ENCODE measurements at places on chromosomes 16 and 17.

DNA sequence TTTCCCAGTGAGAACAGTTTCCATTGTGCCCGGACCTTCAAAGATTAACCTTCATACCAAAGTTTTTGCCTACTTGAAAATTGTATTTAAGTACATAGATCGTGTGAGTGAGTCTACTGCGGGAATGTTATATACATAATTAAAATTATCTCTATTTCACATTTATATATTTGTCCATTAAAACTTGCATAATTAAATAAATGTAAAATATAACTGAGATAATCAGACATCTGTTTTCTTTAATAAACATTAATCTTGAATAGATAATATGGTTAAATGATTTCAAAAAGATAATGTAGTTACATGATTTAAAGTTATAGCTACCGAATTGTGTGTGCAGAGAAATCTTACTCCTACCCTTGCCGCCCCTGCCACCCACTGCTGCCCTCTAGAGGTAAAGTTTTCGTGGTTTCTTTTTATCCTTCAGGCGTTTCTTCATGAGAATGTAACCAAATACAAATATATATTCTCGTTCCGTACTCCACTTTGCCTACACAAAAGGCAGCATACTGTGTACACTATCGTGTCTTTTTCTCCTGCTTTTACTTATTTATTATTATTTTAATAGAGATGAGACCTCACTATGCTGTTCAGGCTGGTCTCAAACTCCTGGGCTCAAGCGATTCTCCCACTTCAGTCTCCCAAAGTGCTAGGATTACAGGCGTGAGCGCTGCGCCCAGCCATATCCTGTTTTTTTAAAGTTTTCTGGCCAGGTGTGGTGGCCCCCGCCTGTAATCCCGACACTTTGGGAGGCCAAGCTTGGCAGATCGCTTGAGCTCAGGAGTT is 35.6 kb downstream of the RPA1 start:
- DNase-seq, result peak; percentile 56

GRCh38 chr16:48524348-48525200 is 85.4 kb downstream of the N4BP1 start:
- DNase-seq, result no peak

DNA sequence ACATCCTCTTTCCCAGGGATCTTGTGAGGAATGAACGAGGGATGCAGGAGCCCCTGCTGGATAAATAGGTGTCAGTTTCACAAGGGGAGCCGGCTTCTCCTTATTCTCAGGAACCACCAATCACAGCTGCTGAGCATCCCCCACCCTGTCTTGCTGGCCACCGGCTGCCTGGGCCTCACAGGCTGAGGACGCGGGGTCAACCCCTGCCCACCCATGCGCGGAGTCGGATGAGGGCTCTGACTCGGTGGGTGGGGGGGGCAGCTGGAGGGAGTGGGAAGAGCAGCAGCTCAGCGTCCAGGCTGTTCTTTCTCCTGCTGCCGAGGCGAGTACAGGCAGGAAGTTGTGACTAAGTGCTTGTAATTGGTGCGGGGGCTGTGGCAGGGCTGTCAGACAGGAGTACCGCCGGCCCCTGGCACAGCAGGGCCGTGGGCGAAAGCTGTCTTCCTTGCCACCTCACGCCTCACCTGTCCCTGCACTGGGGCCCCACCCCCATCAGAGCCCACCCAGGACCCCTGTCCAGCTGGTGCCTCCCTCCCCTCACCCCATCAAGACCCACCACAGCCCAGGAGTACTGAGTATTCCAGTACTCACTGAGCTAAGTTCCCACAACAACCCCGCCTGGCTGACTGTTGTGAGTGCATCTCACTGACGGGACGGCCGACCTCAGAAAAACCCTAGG is 11.0 kb upstream of the DPEP1 start:
- DNase-seq, result peak; percentile 57

DNA sequence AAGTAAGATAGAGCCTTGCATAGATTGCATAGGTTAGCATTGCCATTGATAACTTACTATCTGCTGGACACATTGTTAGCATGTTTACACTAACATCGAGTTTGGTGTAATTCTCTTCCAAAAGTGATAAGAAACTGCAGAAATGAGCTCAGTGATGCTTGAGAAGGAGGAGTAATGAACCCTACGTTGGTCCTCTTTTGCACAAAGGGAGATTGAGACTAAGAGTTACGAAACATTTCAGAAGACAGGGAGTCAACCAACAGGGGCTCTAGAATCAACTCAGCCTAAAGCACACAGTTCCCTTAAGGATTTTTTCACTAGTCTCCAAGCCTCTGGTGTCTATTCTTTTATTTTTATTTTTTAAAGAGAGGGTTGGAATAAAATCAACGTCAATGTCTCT is 6.8 kb downstream of the CCL7 start:
- no peak for DNase-seq

GRCh38 chr17:42920106-42920900 is 19.7 kb downstream of the G6PC1 start:
- no peak for DNase-seq

- no peak for DNase-seq
Measured at GRCh38 chr16:68037841-68038597, 14.9 kb downstream of the DUS2 start.

DNA sequence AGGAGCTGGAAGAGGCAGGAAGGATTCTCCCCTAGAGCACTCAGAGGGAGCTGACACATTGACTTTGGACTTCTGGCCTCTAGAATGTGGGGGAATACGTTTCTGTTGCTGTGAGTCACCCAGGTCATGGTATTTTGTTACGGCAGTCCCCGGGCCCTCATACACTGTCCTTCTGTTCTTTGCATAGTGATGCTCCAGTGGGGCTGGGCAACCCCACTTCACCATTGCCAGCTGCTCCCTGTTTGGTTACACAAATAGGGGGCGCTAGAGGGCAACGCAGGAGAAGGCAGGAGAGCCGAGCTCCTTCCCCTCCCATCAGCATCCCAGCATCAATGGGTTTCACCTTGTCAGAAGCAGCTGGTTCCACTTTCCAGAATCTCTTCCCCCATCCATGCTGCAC is 257.7 kb upstream of the FOXF1 start:
- no peak for DNase-seq

DNA sequence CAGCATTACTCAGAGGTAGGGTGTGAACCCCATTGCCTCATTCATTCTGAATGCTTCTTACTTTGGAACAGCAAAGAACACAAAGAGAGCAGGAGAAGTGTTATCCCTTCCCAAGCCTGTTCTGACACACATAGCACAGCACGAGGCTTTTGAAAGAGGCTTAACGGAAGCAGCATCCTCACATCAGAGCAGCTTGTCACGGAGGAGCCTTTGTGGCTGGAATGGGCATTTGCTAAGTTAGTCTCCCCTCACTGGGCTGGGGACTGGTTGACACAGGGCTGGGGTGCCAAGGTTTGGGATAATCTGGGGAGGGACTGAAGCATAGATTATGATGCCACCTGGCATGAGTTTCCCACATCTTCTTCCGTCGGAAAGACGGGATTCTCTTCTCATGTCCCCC is 167.5 kb upstream of the DNAH9 start:
- DNase-seq, result no peak

DNA sequence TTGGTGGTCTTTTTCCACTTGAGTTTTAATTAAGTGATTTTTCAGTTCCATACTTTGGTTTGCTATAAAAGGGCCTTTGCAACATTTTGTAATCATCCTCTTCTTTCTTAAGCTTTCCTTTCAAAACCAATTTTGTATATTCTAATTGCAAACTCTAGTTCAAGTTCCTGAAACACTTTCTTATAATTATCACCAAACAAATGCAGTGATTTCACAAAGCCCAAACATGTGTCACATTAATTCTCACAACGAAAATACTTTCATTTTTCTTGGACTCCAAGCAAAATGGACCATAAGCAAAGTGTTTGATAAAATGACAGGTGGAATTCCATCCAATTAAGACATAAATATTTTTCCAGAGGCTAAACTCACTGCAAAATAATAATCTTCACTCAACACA is 188.2 kb upstream of the IRX5 start:
- DNase-seq, result no peak

- DNase-seq, result peak; percentile 67
Measured at GRCh38 chr17:20009302-20010098, at the start of gene SPECC1. SPECC1 (plus strand) TSS chr17:20009359; CDS start chr17:20096652, 87,293 bp downstream.

DNA sequence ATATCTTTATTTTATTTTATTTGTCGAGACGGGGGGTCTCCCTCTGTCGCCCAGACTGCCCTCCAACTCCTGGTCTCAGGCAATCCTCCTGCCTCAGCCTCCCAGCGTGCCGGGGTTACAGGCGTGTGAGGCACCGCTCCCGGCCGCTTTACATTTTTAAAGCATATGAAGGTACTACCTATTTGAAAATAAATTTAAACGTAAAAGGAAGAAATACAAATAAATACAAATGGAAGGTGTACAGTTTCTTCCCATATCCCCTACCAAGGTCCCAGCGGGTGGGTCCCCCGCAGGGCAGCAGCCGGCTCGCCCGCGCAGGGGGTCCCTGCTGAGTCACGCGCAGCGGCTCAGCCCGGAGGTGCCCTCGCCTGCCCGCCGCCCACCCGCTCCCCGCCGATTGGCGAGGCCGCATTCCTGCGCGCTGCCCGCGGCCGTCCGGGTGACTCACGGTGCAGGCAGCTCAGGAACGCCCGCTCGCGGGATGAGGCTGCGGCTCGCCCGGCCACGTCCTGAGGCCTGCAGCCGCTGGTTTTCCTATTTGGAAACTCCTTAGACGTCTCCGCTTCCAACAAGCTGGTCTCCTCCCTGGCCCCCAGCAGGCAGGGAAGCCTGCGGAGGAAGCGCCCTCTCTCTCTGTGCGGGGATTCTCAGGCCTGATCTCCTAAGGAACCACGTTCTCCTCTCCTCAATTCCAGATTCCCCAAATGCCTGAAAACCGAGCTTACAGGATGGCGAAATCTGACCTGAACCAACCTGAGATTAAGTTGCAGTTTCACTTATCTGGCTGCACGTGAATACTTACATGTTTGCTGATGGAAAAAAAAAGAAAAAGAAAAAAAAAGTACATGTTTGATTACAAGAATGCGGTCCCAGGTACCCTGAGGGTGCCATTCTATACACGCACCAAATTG is 54.8 kb upstream of the MAP3K14 start:
- no peak for DNase-seq

Data from T-cell (primary cell).